ENCODE measurements at places on chromosomes 12 and 14.

DNA sequence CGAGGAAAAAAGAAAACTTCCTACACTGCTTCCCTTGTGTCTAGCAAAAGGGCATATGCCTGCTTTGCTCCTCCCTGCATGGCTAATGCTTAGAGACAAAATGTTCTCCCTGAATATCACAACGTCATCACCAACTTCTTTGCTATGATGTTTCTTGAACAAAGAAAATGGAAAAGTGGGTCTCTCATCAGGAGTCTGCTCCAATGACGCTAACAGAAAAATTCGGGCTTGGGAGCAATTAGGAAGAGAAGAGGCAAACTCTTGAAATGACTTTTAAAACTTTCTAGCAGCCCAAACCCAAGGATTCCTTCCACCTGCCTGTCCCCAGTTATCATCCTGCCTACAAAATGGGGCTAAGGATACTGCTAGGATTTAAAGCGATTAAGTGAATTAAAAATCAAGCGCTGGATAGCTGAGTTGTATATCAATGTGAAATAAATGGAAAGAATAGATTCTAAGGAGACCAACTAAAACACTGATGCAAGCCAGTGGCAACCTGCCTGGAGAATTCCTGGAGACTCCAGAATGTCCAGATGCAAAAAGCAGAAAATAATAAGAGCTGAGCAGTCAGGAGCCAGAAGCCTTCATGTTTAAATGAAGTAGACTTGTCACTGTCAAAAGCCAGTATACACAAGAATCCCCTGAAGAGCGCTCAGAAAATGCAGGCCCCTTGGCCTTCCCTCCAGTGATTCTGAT, 183.8 kb downstream of the DPF3 start:
- DNase-seq: no peak

- no peak for DNase-seq
Measured at GRCh38 chr14:68979722-68980451, 785 bp upstream of the ACTN1 start.

DNA sequence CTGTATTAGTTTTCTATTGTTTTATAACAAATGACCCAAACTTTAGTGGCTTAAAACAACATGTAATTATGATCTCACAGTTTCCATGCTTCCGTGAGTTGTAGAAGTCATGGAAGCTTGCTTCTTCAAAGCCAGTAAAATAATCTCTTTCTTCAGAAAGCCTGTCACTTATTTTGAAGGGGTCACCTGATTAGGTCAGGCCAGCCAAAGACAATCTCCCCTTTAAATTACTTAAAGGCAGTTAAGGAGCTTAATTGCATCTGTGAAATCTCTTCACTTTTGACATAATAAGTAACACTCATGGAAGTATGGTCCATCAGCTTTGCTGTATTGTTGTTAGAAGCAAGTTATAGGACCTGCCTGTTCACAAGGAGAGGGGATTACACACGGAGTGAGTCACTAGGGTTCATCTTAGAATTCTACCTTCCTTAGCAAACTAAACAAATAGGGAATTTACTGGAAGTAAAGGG, 89.8 kb downstream of the FAR2 start:
- no peak for DNase-seq

DNA sequence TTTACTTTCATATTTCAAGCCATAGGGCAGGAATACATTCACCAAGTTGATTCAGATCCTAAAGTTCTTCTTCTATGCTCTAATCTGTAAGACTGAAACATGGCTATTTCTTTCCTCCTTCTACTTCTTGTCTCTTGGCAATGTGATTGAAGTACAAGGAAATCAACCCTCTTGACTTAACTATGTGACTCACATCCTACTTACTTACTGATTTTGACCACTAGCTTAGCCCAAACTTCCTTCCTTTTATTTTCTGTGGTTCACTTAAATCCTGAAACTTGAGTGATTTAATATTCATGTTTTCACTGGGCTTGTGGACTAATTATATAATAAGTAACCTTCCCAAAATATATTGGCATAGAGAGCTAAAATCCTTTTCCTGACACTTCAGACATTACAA, 111.2 kb upstream of the NOVA1 start:
- DNase-seq: no peak

- DNase-seq: no peak
Measured at GRCh38 chr12:47317175-47317915, 237.6 kb upstream of the AMIGO2 start.

DNA sequence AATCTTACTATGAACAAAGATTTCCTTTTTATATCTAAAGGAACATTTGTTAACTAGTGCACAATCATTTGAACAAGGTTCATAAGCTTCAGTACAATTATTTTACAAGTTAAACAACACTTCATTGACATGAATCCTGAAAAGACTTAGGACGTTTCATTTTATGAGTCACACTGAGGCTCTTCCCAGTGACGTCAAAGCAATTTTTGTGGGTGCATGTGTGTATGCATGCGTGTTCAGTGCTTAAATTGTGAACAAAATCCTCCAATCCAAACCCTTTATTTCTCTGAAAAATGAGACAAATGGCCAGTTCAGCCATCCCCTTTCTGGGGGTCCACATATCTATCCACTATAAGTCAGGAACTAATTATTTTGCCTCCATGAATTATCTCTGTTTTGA, 2.9 kb downstream of the LMNTD1 start:
- no peak for DNase-seq

DNA sequence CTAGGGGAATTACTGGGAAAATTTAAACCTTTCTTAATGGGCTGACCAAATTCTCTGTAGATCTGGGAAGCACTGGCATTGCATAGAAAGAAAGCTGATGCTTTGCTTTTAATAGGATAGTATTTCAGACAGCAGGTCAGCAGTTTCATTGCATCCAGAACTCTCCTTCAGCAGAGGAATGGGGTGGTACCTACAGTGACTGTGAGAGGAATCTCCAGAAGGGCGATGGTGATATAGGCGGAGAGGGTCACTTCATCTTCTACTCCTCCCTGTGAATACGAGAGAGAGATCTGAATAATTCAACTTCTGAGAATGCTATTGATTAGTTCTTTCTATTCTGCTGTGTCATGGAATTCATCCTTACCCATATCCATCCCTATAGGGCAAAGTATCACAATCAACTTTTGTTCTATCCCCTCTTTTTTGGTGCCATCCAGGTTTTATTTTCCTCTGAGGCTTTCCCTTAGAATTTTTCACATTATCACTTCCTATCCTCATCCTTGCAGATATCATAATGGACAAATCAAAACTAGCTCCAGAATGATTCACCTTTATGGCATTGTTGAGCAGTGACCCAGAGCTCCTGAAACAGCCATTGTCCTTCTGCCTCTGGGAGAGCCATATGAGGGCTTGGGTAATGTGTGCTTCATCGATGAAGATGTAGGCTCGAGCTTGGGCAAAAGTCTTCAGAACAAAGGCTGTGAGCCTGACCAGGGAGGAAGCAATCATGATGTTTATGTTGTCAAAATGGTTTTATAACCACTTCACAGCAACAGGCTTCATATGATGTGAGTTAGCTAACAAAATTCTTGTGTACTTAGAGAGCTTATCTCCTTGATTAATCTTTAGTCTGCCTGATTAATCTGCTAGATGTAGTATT, 38.3 kb downstream of the A2M start:
- no peak for DNase-seq

- no peak for DNase-seq
Measured at GRCh38 chr12:88958153-88958552, 377.9 kb upstream of the KITLG start.

GRCh38 chr12:19972325-19973288, 395.7 kb upstream of the PDE3A start:
- DNase-seq: peak; percentile 47

GRCh38 chr14:28163897-28164296, 602.7 kb upstream of the FOXG1 start:
- DNase-seq: no peak

DNA sequence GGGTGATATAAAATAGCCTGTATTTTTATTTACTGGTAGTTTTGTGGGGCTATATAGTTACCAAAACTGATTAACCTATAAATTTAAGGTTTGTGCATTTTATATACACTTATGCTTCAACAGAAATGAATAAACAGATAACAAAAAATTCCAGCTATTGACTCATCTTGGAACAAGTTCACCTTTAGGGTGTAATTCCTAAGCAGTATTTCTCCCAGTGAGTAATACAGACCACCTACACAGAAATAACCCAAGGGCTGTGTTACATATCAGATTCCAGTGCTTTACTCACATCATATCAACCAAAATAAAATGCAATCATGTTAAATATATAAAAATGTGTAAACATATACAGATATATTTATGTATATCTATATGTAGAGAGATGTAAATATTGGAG, 345.6 kb downstream of the ADAMTS20 start:
- no peak for DNase-seq

DNA sequence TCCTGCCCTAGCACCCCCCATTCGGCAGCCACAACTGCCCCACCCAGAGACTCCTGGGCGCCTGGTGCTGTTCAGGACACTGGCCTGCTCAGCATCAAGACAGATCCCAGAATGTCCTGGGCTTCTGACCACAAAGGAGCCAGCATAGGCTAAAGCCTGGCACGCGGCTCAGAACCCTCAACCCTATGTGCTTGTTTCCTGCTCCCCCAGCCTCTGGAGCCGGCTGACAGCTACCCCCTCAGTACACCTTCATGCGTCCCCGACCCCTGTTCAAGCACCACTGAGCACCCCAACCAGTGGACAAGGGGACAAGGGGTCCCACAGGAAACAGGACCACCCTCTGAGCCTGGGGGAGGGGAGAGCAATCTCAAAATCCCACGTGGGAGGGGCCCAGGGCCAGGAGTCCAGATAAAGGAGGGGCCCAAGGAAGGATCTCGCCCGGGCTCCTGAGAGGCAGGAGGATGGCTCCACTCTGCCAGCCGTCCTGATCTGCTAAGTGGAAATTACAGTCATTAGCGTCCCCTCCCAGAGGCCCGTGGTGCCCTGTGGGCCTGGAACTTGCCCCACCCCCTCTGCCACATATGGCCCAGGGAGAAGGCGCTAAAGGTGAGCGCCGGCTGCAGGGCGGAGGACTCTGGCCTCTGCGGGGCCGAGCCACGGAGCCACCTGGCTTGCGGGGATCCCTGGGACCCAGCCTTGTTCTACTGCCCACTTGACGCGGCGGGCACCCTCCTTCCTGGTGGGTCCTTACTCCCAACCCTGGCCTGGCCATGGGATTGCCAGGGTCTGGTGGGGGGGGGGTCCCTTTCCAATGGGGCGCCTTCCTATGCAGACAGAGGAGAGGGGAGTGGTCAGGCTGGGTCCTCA, 27.2 kb upstream of the GPR132 start:
- peak; percentile 34 for DNase-seq

GRCh38 chr14:58769771-58770170, 132.0 kb downstream of the DACT1 start:
- no peak for DNase-seq

DNA sequence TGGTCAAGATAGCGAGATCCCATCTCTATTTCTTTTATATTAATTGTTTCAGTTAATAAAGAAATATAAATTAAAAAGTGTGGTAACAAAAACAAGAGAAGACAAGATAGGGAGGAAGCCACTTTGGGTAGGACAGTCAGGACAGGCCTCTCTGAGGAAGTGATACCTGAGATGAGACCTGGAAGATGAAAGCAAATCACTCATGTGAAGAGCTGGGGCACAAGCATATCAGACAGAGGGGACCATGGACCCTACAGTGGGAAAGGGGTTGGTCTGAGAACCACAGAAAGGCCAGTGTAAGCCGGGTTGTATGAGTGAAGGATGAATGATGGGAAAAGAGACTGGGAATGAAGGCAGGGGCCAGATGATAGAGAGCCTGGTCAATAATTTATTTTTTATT, 1.8 kb upstream of the MED6 start:
- no peak for DNase-seq

GRCh38 chr12:121873216-121873569, 14.5 kb upstream of the HPD start:
- DNase-seq: no peak

- DNase-seq: no peak
Measured at GRCh38 chr12:115185506-115185905, 501.5 kb upstream of the TBX3 start.

DNA sequence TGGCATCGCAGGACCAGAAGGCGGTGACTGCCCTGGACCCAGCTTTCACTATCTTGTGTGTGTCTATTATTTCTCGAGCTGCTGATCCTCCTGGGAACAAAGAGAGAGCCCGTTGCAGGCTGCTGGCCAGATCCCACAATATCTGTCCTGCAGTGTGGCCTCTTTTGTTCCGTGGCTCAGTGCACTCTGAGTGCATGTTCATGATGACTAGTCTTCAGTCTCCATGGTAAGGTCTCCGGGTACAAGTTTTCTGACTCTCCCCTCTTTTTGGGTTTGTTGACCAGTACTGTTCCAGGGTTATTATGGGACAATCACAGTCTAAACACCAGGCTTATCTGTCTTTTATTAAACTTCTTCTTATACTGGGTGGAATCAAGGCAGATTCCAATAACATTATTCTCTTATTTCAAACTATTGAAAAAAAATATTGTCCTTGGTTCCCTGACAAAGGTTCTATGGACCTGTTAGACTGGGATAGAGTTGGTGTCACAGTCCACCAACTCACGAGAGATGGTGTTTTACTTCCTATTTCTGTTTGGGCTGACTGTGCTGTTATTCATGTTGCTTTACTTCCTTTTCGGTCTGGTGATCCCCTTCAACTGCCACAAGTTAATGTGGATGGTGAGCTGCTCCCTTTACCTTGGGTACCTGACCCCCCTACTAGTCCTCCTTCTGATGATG, 192.9 kb upstream of the ALG10B start:
- no peak for DNase-seq

DNA sequence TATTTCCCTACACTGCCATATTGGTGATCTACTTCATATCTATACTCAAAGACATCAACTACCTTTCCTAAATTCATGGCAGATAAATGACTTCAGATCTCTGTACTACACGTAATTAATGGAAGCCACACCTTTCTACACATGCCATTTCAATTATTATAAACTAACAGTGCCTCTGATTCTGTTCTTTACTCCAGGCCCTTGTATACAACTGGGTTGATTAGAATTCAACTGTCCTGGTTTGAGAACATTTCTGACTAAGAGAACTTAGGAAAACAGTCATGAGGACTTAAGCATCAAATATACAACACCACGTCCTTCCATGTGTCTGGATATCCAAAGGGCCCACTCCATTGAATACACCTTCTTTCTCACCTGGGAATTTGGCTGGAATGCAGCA, 1.8 kb downstream of the ACIN1 start:
- DNase-seq: no peak

- no peak for DNase-seq
Measured at GRCh38 chr14:98293576-98293975, 978.4 kb downstream of the BCL11B start.

GRCh38 chr12:27293463-27293862, 39.2 kb upstream of the BMAL2 start:
- no peak for DNase-seq

- DNase-seq: no peak
Measured at GRCh38 chr12:95615749-95616148, 64.5 kb upstream of the USP44 start.

Data from stimulated activated CD8-positive, alpha-beta memory T cell treated with anti-CD3 and anti-CD28 coated beads, Interleukin-4, amount 100 ng/mL, for 48 hours (primary cell).